ENCODE measurements at places on chromosomes 2 and 18.

DNA sequence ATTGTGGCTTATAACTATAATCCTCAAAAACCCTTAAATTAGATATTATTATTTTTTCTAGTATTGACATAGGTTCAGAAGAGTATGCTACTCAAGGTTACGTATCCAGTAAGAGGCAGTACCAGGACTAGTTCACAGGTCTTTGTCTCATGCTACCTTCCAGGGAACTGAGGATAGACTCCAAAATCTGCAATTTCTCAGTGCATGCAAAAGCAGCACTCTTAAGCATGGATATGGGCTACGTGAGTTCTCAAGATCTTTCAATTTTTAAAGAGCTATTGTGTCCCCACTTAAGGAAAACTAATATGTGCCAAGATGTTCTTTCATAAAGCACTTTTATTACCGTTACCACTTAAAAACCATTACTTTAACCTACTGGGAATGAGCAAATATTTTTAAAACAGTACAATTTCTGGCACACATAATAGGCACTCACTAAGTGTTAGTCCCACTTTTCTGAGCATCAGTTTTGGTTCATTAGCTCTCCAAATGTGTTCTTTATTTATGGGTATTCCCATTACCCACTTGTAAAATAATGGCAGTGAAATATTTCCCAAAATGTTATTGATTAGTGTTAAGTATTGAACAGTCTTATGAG, 113.8 kb upstream of the TTN start:
- no peak for DNase-seq

DNA sequence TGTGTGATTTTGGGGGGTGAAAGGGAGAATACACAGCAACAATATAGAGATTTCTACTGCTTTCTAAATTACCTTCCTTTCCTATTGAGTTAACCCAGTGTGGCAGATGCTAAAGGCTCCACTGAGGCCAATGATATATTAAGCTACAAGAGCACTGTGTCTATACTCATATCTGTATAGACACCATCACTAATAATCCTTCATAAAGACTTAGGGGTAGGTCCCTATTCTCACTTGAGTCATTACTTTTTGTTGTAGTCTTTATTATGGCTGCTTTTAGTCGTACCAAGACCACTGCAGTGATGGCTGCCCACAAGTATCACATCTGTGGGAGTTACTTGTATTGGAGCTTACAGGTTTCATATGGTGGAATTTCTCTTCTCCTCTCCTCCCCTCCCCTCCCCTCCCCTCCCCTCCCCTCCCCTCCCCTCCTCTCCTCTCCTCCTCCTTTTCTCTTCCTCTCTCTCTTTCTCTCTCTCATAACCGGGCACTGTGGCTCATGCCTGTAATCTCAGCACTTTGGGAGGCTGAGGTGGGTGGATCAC, 637.6 kb downstream of the ADCYAP1 start:
- DNase-seq: no peak

GRCh38 chr18:25055076-25055475, 296.9 kb downstream of the ZNF521 start:
- no peak for DNase-seq

GRCh38 chr2:86011449-86011941, 94.2 kb downstream of the POLR1A start:
- DNase-seq: no peak

DNA sequence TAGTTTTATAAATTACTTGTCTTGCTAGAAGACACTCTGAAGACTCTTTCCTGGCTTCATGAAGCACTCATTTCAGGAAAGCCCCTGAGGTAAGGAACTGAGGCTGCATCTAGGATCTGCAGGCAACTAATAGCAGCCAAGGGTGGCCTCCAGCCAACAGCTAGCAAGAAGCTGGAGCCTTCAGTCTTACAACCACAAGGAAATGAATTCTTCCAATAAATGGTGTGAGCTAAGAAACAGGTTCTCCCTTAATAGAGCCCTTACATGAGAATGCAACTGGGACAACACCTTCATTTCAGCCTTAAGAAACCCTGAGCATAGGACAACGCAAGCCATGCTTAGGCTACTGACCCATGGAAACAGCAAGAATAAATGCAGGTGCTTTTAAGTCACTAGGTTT, 254.6 kb upstream of the RBBP8 start:
- no peak for DNase-seq

DNA sequence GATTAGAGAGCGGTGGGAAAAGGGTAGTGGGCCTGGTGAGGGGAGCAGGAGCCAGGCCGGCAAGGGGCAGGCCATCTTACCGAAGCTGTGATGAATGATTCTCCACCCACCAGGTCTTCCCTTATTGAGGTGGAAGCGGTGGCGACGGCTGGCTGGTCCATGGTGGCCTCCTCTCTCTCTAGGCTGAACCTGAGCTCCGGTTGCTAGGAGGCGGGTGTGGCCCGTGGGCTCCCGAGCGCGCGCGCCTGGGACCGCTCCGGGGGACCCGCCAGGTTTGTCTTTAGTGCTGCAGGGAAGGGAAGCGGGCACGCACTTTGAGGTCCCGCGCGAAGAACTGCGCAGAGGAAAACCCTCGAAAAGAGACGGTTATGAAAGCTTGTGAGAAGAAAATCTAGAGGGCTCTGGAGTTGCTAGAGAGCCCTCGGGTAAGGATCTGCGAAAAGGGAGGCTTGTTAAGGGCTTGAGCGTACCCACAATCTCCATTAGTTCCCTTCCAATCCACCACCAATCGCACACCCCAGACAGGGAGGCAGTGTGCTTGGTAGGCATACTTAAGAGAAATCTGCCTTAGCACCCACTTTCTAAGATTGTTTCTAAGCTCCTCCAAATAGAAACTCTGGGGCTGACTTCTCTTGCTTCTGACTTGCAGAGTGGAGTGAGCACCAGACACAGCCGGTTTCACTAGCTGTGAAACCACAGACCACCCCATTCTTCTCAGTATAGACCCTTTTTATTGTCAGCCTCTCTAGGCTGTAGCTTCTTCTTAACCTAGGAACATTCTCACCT, at the start of gene STPG4:
STPG4 (minus strand) TSS at position 218 of the 786 bp plus-strand sequence; CDS start at position 161, 57 bp downstream.
- no peak for DNase-seq

GRCh38 chr2:130241041-130241707, 42.9 kb upstream of the TUBA3E start:
- no peak for DNase-seq

DNA sequence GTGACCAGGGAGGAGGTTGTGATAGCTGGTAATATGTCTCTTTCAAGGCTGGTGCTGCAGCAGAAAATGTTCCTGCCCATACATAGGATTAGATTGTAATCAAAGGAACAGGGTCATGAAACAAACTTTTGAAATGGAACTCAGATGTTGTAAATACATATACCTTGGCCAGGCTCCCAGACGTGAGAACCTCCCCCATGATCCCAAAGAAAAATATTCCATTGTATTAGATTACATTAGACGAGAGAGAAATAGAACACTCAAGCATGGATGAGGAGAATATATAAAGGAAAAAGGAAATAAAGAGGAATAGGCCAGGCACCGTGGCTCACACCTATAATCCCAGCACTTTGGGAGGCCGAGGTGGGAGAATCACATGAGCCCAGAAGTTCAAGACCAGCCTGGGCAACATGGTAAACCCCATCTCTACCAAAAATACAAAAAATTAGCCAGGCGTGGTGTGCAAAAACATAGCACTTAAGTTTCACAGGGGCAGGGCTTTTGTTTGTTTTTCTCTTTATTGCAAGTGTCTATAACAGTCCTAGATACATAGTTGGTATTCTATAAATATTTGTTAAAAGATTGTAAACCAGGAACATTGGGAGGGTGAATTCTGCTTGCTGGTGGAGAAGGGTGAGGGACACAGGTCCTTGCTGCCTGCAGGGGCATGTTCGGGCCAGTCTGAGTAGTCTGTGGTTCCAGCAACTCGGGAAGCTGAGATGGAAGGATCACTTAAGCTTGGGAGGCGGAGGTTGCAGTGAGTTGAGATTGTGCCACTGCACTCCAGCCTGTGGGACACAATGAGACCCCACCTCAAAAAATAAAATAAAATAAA, 52.8 kb downstream of the RPL37A start:
- DNase-seq: peak; percentile 78

- no peak for DNase-seq
These were observed 1120.1 kb upstream of the FAM98A start for GRCh38 chr2:34719206-34719605.

GRCh38 chr2:149017116-149017985, 21.1 kb upstream of the LYPD6B start:
- DNase-seq: peak; percentile 13

- no peak for DNase-seq
These were observed 617 bp downstream of the CCDC142 start for GRCh38 chr2:74481961-74482800.

GRCh38 chr2:32783933-32784332, 156.1 kb downstream of the TTC27 start:
- DNase-seq: no peak

DNA sequence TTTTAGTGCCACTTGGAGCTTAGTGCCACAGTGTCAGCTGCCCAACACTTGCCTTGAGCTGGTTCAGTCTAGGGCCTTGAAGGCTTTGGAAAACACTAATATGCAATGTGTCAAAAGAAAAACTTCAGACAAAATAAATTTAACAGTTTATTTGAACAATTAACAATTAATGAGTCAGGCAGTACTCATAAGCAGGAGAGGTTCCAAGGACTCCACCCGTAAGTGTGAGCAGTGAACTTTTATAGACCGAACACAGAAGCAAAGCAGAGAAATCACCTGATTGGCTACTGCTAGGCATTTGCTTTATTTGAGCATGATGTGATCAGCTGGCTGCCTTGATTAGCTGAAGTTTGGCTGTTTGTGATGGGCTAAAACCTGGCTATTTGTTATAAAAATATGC, 49.5 kb upstream of the TBC1D8 start:
- no peak for DNase-seq

- no peak for DNase-seq
These were observed 118.7 kb downstream of the ZFP36L2 start for GRCh38 chr2:43107679-43108078.

GRCh38 chr2:65487404-65487803, 55.0 kb upstream of the SPRED2 start:
- no peak for DNase-seq

GRCh38 chr2:222912117-222912516, 51.3 kb downstream of the ACSL3 start:
- peak; percentile 71 for DNase-seq

DNA sequence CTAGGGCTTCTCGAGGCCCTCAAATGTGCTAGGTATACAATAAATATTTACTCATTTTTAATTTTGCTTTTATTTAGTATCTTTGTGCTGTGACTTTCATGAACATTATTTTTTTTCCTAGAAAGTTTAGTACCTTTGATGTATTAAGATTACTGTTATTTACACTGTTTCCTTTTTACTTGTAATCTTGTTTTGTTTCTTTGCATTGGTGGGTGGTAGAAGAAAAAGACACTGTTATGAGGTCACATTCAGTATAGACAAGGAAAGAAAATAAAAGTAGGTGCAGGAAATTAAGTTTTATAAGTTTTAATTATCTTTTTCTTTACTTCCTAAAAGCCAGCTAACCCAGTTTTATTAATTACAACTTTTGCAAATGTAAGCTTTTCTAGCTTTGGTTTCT, 23.0 kb downstream of the MALT1 start:
- no peak for DNase-seq

GRCh38 chr2:29620890-29621289, 300.5 kb downstream of the ALK start:
- no peak for DNase-seq

GRCh38 chr18:60246606-60247005, 126.0 kb downstream of the MC4R start:
- no peak for DNase-seq

DNA sequence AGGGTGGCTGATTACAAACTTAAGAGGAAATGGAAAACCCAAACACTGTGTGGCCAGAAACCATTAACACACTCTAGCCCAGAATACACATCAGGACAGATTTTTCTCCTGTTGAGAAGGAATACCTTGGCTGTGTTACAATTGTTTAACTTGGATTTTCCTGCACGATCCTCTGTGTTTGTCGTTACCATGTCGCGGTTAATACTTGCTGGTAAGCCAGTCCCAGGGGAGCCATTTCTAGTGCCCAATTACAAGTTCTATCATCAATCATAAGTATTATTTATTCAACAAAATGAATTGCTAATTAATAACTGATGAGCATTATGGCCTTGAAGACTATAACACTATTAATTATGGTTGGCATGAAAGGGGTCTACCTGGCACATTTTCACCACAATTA, 146.8 kb downstream of the LNPK start:
- no peak for DNase-seq

GRCh38 chr2:217477583-217477982, 525.2 kb downstream of the TNS1 start:
- no peak for DNase-seq

DNA sequence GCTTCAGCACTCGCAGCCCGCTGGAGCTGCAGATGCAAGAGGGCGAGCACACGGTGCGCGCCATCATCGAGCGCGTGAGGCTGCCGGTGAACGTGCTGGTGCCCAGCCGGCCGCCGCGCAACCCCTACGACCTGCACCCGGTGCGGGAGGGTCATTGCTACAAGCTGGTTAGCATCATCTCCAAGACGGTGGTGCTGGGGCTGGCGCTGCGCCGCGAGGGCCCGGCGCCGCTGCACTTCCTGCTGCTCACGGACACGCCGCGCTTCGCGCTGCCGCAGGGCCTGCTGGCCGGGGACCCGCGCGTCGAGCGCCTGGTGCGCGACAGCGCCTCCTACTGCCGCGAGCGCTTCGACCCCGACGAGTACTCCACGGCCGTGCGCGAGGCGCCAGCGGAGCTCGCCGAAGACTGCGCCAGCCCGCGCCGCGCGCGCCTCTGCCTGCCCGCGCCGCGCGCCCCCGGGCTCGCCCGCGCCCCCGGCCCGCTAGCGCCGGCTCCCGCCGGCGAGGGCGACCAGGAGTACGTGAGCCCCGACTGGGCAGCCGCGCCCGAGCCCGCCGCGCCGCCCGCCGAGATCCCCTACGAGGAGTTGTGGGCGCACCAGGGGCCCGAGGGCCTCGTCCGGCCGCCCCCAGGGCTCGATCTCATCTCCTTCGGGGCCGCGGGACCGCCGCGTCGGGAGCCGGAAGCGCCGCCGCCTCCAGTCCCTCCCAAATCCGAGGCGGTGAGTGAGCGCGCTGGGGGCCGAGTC, 11.8 kb downstream of the GAREM2 start:
- peak; percentile 47 for DNase-seq

DNA sequence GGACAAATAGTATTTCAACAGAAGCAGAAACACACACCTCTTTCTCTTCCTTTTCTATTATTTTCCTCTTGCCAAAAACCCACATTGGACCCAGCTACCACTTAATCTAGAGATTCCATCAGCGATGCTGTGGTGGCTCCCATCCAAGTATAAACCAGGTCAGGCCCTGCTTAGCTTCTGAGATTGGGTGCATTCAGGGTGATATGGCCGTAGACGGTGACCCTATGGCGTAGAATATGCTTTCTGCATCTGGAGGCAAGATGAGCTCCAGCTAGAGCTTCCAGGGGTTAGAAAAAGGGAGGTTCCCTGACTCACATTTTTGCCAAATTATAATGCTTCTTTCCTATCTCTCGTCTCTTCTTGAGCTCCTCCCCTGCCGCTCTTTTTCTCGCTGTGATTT, 66.5 kb downstream of the TNP1 start:
- no peak for DNase-seq

GRCh38 chr2:20675701-20676352, 8.9 kb downstream of the GDF7 start:
- no peak for DNase-seq

DNA sequence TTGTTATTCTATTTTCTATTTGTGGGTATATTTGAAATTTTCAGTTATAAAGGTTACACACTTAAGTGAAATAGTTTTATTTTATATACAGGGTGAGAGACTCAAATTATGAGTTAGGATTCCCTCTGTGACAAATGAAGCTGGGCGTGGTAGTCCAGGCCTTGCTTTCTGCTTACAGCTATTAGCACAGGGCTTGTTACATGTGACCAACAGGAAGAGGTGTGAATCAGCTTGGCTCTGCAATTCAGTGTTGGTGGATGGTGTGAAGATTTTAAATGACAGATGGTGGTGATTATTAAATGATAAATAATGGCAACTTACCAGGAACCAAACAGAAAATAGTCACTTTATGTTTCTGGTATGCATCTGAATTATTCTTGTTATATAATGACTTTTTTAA, 64.4 kb upstream of the NOSTRIN start:
- no peak for DNase-seq

Data from skeletal muscle cell (primary cell).